ENCODE measurements at places on chromosomes 16 and 17. TPM values are rescaled to one million over a fixed set of nuclear protein-coding genes. Genes with fewer than 3 reads are reported as not detected.

Gene PPL
- 7.7 TPM for total RNA-seq

Gene GAS2L2
- total RNA-seq: 0.07 TPM

Gene CCL4L2
- total RNA-seq: not detected

Gene GRB7
- 0.13 TPM for total RNA-seq

Gene TBC1D3E
- not detected for total RNA-seq

Gene SHCBP1
- total RNA-seq: 3.8 TPM

Gene GPRC5B
- 2.7 TPM for total RNA-seq

Gene ZMYND15
- 0.07 TPM for total RNA-seq
